ENCODE measurements at places on chromosomes 1 and 21.
A peak's percentile ranks its signal among the peaks of the same experiment; 100 is the strongest.

DNA sequence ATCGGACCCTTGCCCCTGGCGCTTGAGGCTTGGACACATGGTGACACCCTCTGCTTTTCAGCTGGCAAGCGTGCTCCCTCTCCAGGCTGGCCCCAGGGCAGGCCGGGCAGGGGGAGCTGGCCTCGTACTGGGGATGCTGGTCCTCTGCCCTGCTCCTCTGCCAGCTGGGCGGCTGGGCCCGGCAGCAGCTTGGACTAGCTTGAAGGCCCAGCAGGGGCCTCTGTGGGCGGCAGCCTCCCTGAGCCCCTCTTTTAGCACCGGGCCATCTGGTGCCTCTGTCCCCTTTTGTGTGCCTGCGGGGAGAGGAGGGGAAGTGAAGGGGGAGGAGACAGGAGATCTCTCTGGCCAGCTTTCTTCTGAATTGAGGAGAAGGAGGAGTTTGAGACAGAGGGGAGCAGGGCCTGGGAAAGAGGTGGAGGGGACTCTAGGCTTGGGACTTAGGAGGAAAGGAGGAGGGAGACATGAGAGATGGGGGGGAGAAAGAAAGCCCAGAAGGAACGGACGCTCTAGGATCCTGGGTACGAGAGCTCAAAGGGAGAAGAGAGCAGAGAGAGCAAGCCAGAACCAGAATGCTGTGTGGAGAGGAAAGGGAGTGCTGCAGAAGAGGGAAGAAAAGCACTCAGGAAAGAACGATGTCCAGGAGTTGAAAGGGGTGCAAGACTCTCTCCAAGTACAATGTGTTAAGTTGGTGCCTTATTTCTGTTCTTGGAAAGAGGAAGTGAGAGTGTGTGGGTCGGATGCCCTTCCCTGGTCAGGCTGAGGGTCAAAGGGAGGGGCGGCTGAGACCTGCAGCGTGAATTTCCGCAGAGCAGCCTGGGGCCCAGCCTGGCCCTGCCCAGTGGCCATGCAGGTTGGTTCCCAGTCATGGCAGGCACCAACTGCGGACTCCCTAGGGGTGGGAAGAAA is 40.3 kb downstream of the IER5 start:
- no peak for DNase-seq

DNA sequence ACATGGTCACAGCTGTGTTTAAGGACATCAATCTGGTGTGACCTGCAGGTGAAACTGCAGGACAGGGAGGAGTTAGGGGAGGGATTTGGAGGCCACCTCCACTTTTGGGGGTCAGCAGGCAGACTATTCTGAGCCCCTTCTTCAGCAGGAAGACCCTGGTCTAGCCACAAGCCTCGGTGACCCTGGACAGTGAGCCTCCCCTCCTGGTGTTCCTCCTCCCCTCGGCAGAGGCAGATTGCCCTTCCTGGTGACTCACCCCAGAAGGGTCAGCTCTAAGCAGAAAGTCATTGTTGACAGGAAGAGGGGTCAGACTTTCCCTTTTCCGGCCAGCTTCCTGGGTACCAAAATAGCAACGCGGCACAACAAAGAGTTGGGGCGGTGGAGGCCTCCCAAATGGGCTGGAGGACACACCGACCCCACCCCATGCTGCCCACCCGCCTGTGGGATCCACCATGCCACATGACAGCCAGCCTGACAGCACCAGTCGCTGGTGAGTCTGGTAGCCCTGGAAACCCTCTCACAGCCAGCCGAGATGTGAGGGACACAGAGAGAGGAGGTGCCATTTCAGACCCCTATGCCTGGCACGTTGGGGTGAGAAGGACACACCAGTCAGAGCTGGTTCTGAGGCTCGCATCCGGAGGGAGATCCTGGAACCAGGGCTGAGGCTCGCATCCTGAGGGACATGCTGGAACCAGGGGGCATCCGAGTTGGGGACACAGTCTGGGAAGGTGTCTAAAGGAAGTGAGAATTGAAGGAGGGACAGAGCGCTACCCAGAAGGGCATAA is 14.7 kb upstream of the CSF1 start:
- peak; percentile 79 for DNase-seq

DNA sequence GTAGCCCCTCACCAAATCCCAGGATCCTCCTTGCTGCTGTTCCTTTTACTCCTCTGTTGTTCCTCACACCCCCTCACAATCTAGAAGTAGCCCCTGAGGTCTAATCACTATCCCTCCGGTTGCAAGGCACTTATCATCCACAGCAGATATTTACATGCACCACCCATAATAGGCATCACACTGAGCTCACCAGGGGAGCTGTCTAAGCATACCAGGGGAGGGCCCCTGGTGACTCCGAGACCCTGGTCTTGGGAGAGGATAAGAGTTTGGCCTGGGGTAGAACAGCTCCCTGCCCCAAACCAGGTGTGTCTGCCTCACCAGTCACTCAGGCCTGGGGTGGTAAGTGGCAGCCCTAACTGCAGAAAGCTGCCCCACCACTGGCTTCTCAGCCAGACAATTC is 37.3 kb upstream of the ZC3H12A start:
- no peak for DNase-seq

GRCh38 chr1:204831186-204831585 is 39.5 kb upstream of the NFASC start:
- DNase-seq = no peak

DNA sequence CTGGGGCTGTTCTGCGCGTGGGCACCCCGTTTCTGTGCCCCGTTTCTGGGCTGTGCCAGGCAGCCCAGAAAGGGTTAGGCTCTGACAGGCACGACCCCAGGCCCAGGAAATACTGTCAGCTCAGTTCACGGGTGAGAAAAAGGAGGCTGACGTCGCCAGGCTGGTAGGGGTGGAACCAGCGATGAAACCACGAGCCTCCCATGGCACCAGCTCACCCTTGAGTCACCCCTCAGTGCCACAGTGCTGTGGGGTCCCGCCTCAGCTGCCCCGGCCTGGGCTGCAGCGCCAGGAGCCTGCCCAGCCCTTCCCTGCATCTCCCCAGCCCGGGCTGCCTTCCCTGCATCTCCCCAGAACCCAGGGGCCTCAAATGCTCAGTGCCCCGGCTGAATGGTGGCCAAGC is 11.5 kb downstream of the MEGF6 start:
- DNase-seq = no peak

DNA sequence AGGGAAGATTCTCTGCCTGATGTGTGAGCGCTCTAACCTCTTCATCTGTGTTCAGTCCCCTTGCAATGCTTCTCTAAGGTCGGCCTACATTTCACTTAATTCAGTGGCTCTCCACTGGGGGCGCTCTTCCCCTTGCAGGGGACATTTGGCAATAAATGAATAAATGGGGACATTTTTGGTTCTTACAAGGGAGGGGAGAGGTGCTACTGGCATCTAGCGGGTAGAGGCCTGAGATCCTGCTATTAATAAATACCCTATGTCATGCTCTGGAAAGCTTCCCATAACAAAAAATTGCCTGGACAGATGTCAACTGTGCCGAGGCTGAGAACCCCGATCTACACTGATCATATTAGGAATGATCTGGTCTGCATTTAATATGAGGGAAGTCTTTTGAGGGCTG is 25.9 kb upstream of the DNAJC11 start:
- no peak for DNase-seq

- no peak for DNase-seq
These were observed 9.8 kb downstream of the PDZK1IP1 start for GRCh38 chr1:47179988-47180563.

DNA sequence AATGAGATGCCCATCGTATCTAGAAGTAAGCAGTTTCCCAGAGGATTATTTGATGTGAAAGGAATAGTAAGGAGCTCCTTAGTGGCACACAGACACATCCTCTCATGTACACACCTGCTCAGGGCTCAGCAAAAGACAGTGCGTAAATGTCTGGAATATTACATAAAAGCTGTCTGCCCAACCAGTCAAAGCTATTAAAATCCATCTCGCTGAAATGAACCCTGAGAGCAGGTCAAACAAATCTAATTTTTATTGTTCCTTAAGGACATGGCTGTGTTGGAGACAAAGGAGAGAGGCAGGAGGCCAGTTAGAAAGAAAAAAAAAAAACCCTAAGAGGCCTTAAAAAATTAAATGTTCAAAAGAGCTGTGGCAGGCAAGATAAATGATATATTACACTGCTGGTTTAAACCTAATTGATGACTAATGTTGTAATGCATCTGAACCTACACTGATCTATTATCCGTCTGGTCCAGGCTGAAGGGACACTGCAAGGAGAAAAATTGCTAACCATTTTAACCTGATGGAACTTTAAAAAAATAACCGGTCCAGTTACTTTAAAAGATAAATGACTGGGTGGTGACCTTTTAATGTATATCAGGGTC is 58.5 kb upstream of the FGGY start:
- DNase-seq = no peak

- DNase-seq = no peak
These were observed 14.1 kb upstream of the DEGS1 start for GRCh38 chr1:224168859-224169380.

GRCh38 chr1:55214212-55214933 is 791 bp downstream of the USP24 start:
- DNase-seq = peak; percentile 77

- no peak for DNase-seq
These were observed 126.9 kb downstream of the TGFBR3 start for GRCh38 chr1:91759076-91759475.

DNA sequence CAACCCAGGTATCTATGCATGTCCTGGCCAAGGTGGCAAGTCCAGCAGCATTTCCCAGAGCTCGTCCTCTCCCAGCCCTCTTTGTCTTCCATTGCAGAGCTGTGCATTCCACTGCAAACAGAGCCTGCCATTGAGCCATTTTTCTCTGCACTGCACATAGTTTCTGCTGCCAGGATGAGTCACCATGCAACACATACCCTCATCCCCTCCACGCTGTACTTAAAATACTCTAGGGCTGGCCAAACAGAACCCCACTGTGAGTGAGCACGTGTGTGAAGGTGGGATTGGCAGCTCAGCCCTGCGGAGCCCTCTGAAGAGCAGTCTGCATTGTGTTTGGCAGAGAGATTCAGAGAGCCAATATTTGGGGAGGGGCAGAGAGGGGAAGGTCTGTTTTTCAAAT is 3.9 kb upstream of the ATP1B1 start:
- no peak for DNase-seq

- DNase-seq = no peak
These were observed 61.4 kb downstream of the KAZN start for GRCh38 chr1:14659913-14660312.

DNA sequence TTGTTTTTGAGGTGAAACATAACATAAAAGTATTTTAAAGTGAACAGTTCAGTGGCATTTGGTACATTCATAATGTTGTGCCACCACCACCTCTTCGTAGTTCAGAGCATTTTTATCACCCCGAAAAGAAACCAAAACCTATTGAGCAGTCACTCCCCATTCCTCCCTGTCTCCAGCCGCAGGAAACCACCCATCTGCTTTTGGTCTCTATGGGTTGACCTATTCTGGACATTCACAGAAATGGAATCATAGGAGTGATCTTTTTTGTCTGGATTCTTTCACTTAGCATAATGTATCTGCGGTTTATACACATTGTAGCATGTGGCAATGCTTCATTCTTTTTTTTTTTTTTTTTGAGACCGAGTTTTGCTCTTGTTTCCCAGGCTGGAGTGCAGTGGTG is 141.2 kb downstream of the VPS13D start:
- DNase-seq = no peak

DNA sequence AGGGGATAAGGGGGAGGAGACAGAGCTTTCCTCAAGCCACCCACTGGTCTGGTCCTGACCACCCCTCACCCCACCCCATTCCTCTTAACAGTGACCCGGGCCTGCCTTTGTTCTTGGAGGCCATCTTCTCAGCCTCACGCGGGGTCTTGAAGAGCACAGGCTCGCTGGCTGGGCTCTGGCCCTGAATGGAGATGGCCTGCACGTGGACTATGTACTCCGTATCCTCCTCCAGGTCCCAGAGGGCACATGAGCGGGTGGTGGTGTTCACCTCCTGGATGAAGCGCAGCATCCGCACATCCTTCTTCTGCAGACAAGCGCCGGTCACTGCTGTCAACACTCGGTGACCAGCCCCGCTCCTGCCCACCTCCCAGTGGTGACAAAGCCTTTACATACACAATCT is 2.6 kb downstream of the FNDC5 start:
- no peak for DNase-seq

GRCh38 chr1:76857973-76858372 is 9.3 kb upstream of the ST6GALNAC5 start:
- no peak for DNase-seq

GRCh38 chr1:54945393-54945936 is 35.0 kb upstream of the TMEM61 start:
- no peak for DNase-seq

GRCh38 chr1:31239653-31240241 is at the start of gene NKAIN1:
TSS of gene NKAIN1 (minus strand) at chr1:31239887. CDS start at chr1:31239547, 340 bp downstream.
- no peak for DNase-seq

- no peak for DNase-seq
These were observed 15.4 kb downstream of the NGF start for GRCh38 chr1:115322631-115323030.

DNA sequence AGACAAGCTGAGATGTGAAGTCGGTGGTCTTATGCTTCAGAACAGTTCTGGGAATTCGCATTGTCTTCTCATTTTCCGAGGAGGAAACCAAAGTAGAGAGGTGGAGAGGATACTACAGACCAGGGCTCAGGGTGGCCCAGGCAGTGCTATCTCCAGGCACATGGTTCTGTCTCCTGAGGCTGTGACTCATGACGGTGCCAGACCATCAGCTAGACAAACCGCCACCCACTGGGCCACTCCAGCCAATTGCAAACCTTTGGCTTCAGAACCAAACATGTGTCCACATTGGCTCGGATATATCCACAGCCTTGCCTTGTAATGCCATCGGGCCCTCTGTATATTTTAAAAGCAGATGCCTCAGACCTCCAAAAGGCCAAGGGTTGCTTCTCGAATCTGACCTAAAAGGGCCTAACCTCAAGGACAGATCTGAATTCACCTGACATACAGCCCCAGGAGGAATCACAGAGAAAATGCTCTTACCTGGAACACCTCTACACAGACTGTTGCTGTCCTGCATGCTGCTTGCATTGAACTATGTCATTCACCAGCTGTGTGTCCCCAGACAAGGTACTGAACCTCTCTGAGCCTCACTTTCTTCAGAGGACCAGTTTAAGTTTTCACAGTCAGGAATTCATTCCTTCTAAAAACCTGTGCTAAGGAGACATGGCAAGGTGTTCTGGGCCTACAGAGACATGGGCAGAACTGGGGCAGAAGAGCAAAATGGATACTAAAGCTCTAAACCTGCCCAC is 224.9 kb upstream of the JUN start:
- peak; percentile 70 for DNase-seq

Data from coronary artery (tissue), 2 donors.